NCI-H1092 (cell line): ENCODE measurements at places on chromosomes 2 and 18.

DNA sequence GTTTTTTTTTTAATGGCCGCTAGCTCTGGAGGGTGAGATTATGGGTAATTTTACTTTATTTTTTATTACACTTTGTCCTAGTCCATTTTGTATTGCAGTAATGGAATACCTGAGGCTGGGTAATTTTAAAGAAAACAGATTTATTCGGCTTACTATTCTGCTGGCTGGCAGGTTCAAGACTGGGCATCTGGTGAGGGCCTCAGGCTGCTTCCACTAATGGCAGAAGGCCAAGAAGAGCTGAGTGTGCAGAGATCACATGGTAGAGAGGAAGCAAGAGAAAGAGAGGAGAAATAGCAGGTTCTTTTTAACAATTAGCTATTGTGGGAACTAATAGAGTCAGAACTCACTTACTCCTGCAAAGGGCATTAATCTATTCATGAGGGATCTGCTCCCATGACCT lies 52.4 kb upstream of the ARHGAP28 start:
- DNase-seq: no peak

- DNase-seq: no peak
Measured at GRCh38 chr2:112093216-112093615, 38.1 kb downstream of the TMEM87B start.

DNA sequence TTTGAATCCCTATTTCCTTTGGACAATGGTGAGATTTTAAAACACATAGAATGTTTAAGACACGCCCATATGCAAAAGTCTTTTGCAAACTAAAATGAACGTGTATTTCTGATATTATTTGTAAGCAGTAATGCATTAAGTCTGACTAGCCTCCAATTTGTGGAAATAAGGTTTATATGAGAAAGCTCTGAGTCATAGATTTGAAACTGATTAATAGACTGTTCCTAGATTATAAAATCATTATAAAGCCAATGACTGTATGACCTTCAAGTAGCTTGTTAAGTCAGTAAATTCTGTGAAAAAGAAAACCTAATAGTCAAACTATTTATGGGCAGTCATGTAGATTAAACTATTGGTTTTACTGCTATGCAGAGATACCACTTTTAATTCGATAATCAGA lies 12.8 kb upstream of the EFEMP1 start:
- no peak for DNase-seq

DNA sequence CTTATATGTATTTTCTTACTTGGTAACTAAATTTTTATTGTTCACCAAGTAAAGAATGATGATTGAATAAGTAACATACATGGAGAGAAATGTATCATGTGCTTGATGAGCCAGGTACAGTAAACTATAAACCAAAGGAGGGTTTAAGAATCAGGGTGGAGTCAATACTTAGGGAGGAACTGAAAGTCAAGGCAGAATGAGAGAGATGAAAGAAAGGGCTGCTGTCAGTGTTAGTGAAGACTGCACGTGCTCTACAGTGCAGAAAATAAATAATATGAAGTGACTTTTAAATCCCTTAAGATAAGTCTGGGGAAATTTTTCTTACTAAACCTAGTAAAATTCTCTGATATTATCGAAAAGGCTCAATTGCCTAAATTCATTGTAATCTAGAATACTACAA lies 986.0 kb downstream of the DSC3 start:
- DNase-seq: no peak

GRCh38 chr2:24024018-24024417 lies 14.1 kb downstream of the MFSD2B start:
- DNase-seq: no peak

DNA sequence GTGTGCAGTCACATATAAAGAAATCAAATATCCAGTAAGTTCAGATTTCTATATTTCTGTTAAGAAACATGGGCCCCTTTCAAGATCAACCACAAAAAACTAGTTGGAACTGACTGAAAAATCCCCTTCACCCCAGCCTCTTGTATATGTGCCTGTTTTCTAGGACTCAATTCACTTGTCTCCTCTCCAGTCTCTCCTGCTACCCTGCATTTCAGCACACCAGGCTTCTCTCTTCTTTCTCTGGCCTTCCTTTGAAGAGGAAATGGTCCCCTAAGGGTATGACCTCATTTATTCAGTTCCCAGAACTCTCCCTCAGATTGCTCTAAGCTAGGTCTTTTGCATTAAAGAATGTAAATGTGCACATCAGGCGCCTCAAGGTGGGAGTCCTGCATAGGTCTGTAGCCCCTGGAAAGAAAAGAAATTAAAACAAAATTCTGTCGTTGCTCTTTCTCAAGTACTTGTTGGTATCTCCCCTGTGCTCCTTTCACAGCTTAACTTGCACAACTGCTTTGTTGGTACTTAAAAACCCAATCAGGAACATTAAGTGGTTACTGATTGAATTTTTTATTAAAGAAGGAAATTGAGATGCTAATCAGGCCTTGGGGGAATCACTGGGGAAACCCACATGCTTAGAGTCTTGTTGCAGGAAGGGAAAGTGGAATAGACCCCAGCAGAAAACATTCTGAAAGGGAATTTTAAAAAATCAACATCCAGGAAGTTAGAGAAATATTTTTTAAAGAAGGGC lies 278.4 kb downstream of the AGPS start:
- DNase-seq: no peak

GRCh38 chr2:177712462-177712861 lies 319.9 kb downstream of the AGPS start:
- no peak for DNase-seq

- no peak for DNase-seq
Measured at GRCh38 chr2:213187833-213188532, 36.6 kb upstream of the IKZF2 start.

- DNase-seq: no peak
Measured at GRCh38 chr2:67579216-67579615, 182.1 kb downstream of the ETAA1 start.
